ENCODE measurements at places on chromosomes 1 and 21.

DNA sequence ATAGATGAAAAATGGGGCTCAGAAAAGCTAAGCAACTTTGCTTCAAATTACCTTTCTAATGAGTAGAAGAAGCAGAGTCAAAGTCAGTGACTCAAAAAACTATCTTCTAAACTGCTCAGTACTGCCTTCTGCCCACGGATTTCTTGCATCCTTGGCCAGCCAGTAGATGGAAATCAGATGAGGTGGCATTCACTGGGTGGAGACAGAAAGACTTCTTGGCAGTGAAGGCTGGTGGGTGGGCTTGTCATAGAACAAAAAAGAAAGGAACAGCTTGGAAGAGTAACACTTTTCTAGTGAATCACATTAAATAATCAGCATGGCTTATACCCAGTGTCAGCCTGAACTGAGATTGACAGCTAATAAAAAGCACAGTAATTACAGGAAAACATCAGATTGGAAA lies 170.7 kb downstream of the ST6GALNAC5 start:
- DNase-seq = no peak

- DNase-seq = no peak
These were observed 8.1 kb upstream of the DNASE2B start for GRCh38 chr1:84390226-84390625.

DNA sequence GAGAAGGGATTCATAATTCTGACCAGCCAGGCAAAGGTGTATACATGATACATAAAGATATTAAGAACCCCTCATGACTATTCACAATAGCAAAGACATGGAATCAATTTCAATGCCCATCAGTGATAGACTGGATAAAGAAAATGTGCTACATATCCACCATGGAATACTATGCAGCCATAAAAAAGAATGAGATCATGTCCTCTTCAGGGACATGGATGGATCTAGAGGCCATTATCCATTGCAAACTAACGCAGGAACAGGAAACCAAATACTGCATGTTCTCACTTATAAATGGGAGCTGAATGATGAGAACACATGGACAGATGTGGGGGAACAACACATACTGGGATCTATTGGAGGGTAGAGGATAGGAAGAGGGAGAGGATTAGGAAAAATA lies 21.4 kb downstream of the CR1L start:
- no peak for DNase-seq

DNA sequence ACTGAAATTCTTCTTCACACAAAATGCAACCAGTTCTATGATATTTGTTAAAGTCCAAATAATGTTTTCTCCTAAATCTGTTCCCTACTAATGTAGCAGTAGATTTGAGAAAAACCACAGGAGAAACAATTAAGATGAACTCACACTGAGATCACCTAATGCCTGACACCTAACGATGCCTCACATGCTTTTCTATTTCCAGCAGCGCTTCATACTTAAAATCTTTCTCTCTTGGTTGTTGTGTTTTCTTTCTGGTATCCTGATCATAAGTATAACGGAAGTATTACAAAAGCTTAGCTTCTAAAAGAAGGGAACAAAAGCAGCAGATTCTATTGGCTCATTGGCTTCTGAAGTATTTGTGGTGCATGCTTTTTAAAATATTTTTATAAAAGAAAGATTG lies 267.2 kb upstream of the SGIP1 start:
- DNase-seq = no peak

GRCh38 chr1:17904290-17904689 lies 149.2 kb downstream of the ACTL8 start:
- no peak for DNase-seq

- DNase-seq = no peak
These were observed 3.9 kb upstream of the ACKR1 start for GRCh38 chr1:159200769-159201168.

DNA sequence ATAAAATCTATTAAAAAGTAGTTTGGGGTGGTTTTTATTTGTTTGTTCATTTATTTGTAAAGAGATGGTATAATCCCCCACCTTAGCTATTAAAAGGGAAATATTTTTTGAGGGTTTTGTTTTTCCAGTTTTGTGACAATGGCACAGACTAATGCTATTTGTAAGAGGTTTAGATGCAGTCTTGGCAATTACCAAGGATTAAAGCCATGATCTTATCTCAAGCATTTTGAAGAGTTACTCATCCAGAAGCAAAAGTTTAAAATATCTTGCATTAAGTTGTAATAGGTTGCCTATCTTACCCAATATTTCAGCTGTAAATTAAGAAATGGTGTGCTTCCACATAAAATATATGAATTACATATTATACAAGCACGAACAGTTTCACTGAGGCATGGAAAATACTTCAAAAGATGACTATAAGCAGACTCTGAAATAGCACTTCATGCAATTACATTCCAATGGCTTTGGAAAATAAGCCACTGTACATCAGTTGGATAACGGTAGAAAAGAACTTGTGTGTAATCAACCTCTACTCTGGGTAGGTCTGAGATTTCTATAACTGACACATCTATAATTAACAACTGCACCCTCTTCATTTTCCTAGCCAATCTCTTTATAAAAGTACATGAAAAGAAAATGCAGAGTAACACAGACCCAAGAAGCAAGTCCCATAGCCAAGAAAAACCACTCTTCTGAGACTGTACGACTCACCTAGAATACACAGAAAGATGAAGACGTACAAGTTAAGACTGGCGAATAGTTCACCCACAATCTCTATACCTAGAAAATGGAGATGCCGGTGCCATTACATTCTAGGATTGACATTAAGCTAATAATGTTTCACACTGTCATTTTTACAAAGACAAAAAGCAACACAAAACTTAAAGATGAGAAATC lies 95.2 kb downstream of the PTPN14 start:
- no peak for DNase-seq

- DNase-seq = no peak
These were observed 25.4 kb downstream of the FMN2 start for GRCh38 chr1:240116831-240117769.

DNA sequence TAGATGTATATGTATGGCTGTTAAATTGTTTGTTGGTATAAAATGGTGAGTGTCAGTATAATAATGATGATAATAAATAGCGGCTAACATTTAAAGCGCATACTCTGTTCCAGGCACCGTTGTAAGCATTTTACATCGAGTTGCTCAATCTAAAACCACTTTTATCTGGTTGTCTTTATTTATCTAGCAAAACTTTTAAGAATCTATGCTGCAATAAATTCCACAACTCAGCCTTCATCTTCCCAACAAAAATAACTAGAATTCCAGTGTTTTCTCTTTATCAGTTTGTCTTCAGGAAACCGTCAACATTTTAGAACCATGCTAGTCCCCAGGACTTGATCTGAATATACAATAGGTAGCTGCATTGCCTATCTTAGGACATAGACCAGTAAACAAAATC lies 19.3 kb upstream of the SLC16A1 start:
- DNase-seq = no peak

DNA sequence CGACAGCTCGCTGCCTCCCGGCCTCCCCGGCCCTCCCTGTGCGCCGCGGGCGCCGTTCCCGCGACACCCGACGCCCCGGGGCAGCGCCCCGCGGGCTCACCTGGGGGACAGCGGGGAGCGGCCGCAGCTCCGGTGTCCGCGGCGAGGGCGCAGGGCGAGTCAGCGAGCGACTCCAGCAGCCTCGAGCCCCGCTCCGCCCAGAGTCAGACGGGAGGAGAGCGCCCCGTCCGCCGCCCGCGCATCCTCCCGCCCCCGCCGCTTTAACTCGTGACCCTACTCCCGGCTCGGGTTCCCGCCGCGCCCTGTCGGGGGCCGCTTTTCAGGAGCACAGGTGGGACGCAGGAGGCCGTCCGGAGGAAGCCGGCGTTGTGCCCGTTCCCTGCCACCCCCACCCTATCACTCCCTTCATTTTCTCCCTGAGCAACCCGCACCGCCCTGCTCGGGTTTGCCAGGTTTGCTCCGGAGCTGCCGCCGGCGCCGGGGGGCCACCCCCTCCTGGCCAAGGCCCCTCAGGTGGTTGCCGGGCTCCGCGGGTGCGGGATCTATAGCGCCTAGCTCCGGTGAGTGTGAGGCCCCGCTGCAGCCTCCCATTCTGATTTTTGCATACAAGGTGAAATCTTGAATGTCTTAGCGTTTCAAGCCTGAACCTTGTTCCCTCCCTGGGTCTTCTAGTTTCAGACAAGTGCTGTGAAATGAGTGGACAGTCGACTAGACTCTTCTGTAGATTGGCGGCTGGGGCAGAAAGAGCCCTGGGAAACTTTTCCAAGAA lies at the start of gene MCOLN3:
Gene MCOLN3 (minus strand): TSS at position 205 of the 769 bp plus-strand sequence. CDS start 3,140 bp downstream, outside the sequence.
- peak; percentile 56 for DNase-seq

DNA sequence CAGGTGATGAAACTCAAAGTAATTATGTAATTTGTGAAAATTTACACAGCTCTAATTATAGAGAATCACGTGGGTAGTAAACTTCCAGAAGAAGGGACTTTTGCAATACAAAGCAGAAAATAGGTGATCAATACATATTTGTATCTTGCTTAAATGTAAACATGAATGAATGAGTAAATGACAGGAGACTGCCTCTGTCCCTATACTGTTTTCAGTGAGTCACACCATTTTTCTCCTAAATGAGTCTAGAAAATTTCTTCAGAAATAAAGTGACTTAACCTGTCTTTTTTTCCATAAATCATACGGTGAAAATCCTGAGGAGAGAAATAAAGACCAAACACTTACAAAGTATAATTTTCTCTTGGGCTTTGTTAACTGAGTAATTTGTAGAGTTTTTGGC lies 11.9 kb downstream of the RAP1A start:
- DNase-seq = no peak

- no peak for DNase-seq
These were observed 6.1 kb downstream of the ATAD3A start for GRCh38 chr1:1517973-1518620.

- no peak for DNase-seq
These were observed 2.2 kb downstream of the CSF1 start for GRCh38 chr1:109912873-109913272.

GRCh38 chr1:81446000-81446669 lies 354.6 kb upstream of the ADGRL2 start:
- no peak for DNase-seq

DNA sequence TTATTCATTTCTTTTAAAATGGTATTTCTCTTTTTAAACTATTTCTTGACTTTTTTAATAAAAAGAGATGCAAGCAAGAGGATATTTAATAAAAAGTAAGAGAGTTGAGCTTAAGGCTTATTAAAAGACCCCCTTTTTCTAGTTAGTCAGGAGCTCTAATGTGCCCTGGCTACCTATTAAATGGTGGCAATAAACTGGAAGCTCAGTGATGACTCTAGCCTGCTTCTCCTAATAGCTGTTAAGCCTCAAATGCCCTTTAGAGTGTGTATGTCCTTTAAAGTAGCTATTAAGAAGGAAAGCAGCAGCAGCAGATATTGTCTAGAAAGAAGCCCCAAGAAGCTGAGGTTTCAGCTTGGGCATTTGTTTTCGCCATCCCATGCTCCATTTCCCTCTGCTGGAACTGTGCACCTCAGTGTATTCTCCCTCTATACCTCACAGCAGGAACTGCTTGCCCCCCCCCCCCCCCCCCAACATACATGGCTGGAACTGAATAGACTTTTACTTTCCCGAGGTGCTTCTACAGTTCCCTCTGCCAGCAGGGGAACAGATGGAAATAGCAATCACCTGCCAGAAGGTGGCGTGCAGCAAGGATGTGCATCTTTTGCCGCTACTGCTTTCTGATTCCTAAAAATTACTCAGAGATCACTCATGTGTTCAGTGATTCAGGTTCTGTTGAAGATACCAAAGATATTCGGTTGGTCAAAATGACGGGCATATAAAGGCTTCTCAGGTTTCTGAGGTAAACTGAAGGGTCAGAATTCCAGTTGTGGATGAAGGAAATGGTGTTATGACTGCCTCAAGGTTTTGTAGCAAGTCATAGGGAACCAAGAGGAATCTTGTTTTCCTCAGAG lies 2.5 kb downstream of the RGS4 start:
- peak; percentile 61 for DNase-seq

GRCh38 chr1:160834945-160835565 lies 27.6 kb downstream of the CD244 start:
- no peak for DNase-seq

- no peak for DNase-seq
These were observed 24.5 kb downstream of the RAB7B start for GRCh38 chr1:205978676-205979075.

DNA sequence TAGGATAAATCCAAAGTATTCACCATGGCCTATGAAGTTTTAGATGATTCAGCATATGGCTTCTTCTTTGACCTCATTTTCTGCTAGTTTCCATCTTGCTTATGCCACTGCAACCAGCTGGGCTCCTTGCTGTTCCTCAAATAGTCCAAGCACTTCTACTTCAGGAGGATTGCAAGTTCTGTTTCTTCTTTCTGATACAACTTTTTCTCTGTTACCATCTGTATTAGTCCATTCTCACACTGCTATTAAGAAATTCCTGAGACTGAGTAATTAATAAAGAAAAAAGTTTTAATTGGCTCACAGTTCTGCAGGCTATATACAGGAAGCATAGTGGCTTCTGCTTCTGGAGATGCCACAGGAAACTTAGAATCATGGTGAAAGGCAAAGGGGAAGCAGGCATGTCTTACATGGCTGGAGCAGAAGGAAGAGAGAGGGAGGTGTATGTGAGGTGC lies 20.3 kb downstream of the PTGS2 start:
- no peak for DNase-seq

DNA sequence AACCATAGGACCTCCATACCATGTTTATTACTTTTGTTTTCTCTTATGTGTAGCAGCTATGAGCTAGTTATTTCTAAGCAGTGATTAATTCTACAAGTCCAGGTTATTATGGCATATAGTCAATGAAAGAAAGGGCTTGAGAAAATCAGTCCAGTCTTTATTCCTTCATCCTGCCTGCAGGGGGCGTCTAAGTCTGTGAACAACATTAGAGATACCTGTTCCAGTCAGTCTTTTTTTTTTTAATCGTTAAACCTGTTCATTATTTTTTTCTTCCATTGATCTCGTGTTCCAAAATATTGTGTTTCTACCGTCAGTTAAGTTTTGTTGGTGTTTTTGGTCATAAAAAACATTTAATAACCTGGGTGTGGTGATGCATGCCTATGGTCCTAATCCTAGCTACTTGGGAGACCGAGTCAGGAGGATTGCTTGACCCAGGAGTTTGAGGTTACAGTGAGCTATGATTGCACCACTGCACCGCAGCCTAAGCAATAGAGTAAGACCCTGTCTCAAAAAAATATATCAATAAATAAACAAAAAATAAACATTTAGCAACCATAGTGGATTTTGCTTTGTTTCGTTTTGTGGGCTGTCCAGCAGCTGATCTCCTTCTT lies 29.4 kb upstream of the CD2 start:
- DNase-seq = peak; percentile 87

GRCh38 chr1:202964791-202965410 lies 2.2 kb downstream of the CYB5R1 start:
- no peak for DNase-seq

- no peak for DNase-seq
These were observed 56.0 kb upstream of the DSCAM start for GRCh38 chr21:40902993-40903392.

GRCh38 chr1:31063631-31064030 lies 1.9 kb downstream of the PUM1 start:
- DNase-seq = no peak

- DNase-seq = no peak
These were observed 678 bp downstream of the MCM3AP start for GRCh38 chr21:46284733-46285132.

GRCh38 chr1:37878071-37878470 lies 18.7 kb upstream of the MTF1 start:
- no peak for DNase-seq

Data from stimulated activated CD8-positive, alpha-beta memory T cell treated with anti-CD3 and anti-CD28 coated beads, Interleukin-4, amount 100 ng/mL, for 48 hours (primary cell).